ENCODE measurements at places on chromosomes 11 and 22.

- no peak for DNase-seq
Observed at GRCh38 chr11:125072218-125072960, 9.3 kb downstream of the SLC37A2 start.

DNA sequence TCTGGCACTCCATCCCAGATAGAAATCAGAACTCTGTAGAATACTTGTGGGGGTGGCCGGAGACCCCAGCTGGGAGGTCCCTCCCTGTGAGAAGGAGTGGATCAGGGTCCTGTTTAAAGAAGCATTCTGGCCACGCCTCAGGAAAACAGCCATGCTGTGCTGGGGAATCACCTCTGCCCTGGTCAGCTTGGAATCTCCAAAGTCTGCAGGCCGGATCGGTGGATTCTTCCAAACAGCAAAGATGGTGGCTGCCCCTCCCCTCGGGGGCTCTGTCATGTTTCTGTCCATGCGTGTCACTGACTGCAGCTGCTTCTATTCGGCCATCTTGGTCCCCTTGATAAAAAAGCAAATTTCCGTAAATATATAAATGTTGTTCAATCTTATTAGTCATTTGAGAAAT lies 365.9 kb downstream of the JRKL start:
- DNase-seq = no peak

DNA sequence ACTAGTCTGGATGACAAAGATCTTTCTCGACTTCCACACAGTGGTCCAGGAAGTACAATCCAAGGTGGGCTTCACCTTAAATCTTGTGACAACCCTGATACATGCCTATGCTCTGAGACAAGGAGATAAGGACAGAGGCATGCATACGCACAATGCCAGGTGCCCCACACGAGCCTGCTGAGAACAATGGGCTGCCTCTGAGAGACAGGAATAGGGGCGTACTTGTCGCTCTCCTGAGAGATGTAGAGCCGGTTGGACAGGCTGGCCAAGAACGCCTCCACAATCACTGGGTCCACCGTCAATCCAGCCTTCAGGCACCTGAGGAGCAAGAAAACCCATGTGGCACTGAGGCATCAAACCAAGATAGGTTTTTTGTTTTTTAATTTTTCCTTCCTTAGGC lies 25.5 kb downstream of the SERPIND1 start:
- no peak for DNase-seq

DNA sequence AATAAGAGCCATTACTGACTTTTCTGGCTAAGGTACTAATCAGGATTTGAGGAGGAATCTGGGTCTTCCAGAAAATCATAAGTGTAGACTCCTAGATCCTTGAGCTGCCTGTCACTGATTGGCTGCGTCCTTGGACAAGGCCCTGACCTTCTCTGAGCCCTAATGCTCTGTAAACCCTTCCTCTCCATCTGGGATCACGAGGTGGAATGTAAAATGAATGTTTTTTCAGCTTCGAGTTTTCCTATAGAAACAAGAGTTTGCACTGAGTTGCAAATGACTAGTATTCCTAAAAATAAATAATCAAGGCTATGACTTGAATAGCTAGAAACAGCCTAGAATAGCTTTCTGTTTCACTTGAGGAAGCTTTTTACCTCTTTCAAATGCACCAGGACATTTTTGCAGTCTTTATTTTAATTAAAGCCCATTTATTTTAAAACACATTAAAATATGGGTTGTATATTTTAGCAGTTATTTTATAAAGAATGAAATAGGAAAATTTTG lies 1.1 kb upstream of the DIXDC1 start:
- DNase-seq = no peak

DNA sequence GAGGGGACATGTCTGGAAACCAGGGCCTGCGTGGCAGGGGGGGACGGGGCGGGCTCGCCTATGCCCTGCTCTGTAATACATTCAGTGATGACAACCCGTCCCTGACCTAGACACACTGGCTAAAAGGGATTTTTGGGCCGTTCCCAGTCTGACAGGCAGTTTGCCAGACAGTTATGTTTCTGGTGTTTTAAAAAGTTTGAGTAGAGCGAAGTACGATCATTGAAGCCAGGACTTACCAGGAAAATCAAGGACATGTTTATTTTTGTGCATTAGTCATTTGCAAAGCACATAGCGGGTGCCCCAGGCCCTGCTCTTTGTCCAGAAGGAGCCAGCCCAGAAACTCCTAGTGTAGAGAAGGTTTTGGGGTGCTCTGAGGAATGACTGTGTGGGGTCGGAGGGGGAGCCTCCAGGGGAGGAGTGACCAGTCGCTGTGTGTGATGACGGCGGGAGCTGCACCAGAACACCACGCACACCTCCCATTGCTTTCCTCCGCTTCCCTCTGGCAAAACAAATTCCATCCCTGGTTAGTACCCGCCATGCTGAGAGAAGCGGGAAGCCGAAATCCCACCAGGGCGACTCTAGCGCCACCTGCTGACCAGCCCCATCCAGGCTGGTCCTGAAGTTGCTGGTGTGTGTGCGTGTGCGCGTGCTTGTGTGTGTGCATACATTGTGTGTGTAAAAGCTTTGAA lies 50.8 kb downstream of the FBLN1 start:
- DNase-seq = peak; percentile 94

- DNase-seq = no peak
Observed at GRCh38 chr11:123822032-123822431, 15.9 kb upstream of the OR6M1 start.

GRCh38 chr11:96738311-96738710 lies 348.5 kb downstream of the JRKL start:
- no peak for DNase-seq

DNA sequence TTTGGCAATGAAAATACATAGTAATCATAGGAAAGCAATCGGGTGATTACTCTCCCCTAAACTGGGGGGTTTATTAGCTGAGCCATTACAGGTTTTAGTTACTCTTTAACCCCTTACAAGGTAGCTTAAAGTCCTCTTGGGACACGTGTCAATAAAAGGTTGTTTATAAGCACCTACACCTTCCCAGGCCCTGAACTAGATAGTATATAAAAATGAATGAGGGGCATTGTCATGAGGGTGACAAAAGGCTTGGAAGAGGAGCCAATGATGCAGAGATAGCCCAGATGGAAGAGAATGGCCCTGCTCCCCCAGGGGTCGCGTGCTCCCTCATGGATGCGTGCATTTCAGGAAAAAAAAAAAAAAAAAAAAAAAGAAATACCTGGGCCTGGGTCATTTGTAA lies 276.9 kb downstream of the TBC1D22A start:
- DNase-seq = no peak

DNA sequence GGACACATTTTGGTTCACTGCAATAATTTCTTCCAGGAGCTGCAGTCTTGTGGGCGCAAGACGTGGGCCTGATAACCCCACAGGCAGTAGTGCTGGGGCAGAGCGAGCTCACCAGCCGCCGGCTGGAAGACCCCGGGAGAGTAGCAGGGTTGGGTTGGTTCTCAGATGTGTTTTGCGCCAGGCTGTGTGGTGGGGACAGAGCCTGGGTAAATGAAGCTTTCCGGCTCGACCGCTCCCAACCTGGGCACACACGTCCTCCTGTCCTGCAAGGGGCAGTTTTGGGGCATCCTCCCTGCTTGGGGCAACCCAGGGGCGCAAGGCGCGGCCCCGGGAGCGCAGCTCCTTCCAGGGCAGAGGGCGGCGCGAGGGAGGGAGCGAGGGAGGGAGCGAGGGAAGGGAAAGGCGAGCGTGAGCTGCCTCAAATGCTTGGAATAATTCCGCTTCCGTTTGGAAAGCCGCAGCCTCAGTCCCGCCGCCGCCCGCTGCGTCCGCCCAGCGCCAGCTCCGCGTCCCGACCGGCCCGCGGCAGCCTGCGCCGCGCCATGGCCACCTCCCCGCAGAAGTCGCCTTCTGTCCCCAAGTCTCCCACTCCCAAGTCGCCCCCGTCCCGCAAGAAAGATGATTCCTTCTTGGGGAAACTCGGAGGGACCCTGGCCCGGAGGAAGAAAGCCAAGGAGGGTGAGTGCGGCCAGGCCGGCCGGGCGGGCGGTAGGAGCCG lies at the start of gene PARVA:
Gene PARVA (plus strand): TSS at position 466 of the 718 bp plus-strand sequence. CDS start 77 bp downstream, at position 543.
- DNase-seq = peak; percentile 95

DNA sequence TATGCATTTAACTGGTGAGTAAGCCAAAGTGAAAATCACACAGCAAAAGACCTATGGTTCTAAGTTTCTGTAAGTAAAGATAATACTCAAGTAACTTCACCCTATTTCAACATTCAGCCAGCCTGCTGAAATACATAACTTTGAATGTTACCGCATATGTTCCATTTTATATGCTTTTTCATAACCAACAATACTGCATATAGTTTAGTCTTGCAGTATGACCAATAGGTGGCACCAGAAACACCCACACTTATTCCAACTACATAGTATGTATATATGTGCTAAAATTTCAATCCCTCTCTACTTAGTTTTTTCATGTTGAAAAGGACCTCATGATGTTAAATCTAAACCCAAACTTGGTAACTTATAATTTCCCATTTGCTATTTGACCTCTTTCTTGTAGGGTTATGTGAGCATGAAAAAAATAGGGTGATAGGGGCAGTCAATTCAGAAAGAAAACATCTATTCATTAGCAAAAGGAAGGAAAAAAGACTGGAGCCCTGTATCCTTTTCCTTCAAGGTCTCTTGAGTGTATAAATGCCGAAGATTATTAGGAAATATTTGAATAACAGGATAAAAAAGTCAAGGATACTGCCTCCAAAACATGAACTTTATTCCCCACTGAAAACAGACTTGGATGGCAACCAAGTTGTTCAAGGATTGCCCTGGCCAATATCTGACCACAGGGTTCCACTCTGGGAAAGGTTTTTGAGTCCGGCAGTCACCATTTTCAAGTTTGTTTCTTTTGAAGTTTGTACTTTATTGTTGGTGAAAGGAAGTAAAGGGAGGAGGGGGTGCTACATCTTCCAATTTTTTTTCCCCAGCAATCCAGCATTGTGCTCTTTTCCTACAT lies 23.8 kb upstream of the FZD4 start:
- peak; percentile 53 for DNase-seq

DNA sequence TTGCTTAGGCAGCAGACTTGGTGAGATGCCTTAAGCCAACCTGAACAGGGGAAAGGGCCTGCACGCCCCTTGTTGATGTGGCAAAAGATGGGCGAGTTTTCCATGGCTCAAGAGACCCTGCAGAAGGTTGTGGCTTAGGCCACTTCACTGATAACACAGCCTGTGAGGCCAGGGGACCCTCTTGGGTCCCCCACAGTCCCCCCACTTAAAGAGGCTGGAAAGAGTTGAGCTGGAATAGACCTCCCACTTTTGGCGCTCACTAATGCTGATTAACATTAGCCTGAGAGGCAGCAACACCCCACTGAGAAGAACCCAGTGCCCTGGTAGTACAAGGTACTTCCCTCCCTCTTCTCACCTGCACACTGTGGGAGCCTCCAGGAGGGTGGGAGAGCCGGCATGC lies 107.5 kb downstream of the TRIM29 start:
- no peak for DNase-seq

DNA sequence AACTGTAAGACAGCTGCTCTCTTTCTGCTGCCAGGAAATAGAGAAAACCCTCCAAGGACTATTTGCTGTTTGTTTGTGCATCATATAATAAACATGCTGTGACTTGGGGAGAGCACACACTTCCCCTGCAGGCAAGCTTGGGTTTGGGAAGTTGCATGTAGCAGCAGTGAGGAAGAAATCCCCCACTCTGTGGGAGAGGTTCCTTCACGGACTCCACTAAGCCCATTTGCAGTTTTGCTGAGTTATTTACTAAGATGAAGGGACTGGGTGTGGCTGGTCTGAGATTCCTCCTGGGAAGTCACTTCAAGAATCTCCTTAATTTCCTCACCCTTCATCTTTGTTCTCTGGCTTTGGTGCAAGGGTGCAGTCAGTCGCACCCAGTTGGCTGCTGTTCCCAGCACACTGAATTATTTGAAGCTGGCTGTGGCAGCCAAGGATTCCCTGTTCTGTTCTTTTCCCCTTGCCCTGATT lies 104.9 kb downstream of the ARFGAP2 start:
- DNase-seq = no peak

GRCh38 chr11:46936138-46937110 lies at the start of gene CSTPP1:
CSTPP1 (plus strand) TSS chr11:46936761; CDS start chr11:46936806, 45 bp downstream.
- peak; percentile 97 for DNase-seq

DNA sequence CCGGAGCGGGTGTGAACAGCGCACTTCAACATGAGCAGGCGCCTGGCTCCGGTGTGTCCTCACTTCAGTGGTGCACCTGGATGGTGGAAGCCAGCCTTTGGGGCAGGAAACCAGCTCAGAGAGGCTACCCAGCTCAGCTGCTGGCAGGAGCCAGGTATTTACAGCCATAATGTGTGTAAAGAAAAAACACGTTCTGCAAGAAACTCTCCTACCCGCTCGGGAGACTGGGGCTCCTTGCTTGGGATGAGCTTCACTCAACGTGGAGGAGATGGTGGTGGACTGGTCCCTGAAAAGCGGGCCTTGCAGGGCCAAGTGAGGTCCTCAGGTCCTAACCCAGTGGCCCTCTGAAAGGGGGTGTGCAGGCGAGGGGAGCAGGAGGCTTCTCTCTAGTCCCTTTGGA lies 7.5 kb downstream of the MCAM start:
- no peak for DNase-seq

DNA sequence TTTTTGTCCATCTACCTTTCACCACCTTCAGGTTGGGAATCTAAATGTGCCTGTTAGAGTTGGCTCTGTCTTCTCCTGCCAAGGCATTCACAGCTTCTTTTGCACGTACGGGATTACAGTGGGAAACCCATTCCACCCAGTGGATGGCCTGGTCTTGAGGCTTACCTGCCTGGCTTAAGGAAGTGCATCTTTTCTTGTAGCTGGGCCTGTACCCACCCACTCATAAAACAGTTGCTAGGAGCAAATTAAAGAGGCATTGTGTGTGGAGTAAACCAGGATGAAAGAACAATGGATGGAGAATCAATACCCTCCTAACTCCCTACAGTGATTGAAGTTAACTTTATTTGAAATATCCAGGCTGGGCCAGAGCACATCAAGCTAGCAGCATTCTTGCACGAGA lies 71.6 kb downstream of the TEAD1 start:
- DNase-seq = no peak

GRCh38 chr11:118914178-118914918 lies 11.4 kb downstream of the BCL9L start:
- peak; percentile 77 for DNase-seq

DNA sequence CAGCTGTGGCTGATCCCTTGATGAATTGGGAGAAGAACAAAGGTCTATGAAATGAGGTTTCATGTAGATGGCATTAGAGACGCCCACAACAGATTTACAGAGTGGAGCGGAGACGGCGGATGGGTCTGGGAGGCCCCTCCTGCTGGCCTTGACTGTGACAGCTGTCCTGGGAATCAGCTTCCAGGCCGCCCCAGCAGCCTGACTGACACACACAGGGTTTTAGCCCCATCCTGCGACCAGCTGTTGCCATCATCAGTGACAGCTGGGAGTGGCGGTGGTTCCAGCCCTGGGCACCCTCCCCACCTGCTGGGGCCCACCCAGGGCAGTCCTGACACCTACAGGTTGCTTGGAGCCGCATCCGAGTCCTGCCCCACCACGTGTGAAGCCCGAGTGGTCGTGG lies 64.0 kb upstream of the PPP6R3 start:
- DNase-seq = no peak

DNA sequence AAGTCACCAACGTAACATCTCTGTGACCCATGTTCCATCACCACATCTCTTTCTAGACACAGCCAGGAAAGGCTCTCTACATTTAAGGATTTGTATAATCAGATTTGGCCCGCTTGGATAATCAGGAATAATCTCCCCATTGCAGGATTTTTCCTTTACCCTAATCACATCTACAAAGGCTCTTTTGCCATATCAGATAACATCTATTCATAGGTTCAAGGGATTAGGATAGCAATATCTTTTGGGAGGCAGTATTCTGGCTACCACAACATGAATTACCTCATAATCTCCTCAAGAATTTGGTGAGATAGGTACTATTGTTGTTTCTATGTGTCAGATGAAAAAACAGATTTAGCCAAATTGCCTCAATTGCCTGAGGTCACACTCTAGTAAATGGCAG lies 142.8 kb upstream of the UBASH3B start:
- DNase-seq = no peak

GRCh38 chr11:14132312-14132711 lies 169.8 kb downstream of the SPON1 start:
- DNase-seq = peak; percentile 42

Data from astrocyte of the hippocampus (primary cell).